ENCODE measurements at places on chromosomes 4 and X.

GRCh38 chr4:45442466-45442865 is 681.4 kb downstream of the GABRG1 start:
- no peak for DNase-seq

DNA sequence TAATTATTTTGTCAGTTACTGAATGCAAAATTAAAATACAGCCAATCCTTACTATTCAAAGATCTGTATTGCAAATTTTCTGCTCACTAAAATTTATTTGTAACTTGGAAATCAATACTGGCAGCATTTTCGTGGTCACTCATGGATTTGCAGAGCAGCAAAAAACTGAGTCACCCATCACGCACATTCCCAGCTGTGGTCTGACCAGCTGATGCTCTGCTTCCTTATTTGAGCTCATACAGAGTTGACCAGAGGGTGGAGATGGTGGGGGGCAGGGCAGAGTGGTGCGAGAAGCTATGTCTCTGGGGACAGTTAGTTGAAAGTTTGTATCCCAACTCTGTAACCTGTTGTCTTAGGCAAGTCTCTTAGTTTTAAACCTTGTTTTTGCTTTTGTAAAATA is 214.8 kb downstream of the SPCS3 start:
- DNase-seq = no peak

GRCh38 chrX:43328358-43328946 is 327.6 kb upstream of the MAOA start:
- DNase-seq = no peak

DNA sequence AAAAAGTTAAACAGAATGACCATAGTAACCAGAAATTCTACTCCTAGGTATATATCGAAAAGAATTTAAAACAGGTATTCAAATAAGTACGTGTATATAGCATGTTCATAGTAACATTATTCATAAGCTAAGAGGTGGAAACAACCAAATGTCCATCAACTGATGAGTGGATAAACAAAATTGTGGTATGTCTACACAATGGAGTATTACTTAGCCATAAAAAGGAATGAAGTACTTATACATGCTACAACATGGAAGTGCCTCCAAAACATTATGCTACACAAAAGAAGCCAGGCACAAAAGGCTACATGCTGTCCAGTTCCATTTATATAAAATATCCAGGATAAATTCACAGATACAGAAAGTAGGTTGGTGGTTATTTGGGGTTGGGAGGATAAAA is 76.5 kb downstream of the CD99L2 start:
- DNase-seq = no peak

DNA sequence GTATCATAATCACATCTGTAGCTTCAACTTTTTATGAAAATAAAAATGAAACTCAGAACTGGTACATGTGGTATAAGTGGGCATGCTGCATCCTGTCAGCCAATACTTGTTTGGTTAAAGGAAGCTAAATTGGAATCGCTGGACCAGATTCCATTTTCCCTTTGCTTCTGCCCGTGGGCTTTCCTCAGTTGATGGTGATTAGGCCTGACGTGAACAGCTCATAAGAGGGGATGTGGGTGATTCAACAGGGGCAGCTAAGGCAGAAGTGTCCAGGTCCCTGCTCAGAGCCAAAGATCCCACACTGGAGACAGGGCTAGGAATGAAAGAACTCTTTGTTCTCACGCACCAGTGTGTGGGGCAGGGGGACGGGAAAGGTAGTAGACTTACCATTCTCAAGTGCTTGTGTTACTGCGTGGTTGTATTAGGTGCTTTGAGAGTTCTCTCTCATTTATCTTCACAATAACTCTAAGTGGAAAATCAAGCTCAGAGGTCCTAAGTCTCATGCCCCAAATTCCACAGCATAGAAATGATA is 63.2 kb upstream of the GUCY1A1 start:
- no peak for DNase-seq

GRCh38 chrX:143296521-143296920 is 220.8 kb downstream of the SPANXN3 start:
- DNase-seq = no peak

GRCh38 chr4:89998469-89999011 is 103.9 kb downstream of the MMRN1 start:
- DNase-seq = no peak

GRCh38 chr4:72312032-72312650 is 256.9 kb downstream of the ADAMTS3 start:
- DNase-seq = no peak

GRCh38 chr4:88028946-88029345 is 21.5 kb downstream of the PKD2 start:
- no peak for DNase-seq

- no peak for DNase-seq
Observed at GRCh38 chr4:157222771-157223160, 2.2 kb downstream of the GRIA2 start.
